ENCODE measurements at places on chromosomes 7 and 10.

GRCh38 chr7:116671681-116672595 is at the start of gene MET:
TSS of gene MET (plus strand) at chr7:116672196. CDS start at chr7:116699085, 26,889 bp downstream.
- no peak for DNase-seq

DNA sequence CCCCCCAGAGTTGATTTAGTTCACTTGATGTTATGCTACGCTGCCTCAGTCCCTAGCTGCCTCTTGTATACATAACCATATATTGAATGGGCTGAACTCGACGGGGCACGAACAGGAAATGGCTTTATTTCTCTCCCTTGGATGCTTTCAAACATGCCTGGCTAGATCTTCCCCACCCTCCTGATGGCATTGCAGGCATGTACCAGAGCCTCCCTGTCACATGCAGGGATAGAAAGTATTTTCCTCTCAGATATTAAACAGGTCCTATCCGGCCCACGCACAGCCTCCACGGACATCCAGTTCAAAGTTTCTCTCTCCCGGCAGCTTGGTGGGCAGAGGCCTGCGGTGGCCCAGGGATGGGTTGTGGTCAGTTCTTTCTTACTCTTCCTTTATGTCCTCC is 422.1 kb downstream of the RPS24 start:
- no peak for DNase-seq

DNA sequence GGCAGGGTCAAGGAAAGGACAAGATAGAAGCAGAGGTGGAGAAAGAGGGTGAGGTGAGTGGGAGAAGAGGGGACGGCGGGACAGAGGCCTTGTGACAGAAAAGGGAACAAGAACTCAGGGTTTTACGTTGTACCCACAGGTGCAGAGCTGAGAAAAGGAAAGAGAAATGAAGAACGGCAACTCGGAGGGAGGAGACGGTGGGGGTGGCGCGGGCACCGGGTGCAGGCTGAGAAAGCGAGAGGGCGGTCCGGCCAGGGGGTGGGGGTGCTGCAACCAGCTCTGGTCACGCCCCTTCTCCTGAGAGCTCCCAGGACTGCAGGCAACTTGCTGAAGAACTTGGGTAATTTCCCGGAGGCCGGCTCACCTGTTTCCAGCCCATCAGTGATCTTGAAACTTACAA is 65.3 kb downstream of the CARD11 start:
- DNase-seq = peak; percentile 68

- no peak for DNase-seq
Measured at GRCh38 chr7:54838175-54838910, 79.3 kb upstream of the SEC61G start.

DNA sequence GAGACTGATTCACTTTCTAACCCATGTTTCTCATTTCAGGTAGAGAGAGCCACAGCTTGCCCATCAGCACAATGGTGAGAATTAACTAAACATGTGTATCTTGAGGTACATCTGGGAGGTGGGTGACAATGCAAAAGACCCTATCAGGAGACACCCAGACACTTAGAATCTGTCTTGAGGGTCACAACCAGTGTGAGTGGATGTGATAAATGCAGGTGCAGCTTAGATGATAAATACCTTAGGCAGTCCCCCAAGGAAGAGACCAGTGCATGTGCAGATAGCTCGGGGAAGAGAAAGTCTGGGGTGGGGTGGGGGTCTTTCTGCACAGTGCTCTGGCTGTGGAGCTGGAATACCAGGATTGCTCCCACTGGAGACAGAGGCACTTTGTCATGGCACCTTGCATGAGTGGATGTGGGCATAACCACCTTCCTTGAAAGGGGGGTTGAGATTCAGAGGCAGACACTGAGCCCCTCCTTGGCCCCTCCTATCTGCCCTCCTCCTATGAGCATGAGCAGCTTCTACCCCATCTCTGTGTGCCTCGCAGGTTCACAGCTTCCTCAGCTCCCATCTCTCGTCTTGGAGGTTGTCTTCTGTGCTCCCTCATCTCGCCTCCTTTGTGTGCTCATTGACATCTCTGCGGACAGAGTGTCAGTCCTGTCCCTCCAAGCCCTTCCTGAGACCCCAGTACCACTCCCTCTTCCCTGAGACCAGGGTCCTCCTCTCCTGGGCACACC is 349.8 kb downstream of the TCERG1L start:
- DNase-seq = no peak

DNA sequence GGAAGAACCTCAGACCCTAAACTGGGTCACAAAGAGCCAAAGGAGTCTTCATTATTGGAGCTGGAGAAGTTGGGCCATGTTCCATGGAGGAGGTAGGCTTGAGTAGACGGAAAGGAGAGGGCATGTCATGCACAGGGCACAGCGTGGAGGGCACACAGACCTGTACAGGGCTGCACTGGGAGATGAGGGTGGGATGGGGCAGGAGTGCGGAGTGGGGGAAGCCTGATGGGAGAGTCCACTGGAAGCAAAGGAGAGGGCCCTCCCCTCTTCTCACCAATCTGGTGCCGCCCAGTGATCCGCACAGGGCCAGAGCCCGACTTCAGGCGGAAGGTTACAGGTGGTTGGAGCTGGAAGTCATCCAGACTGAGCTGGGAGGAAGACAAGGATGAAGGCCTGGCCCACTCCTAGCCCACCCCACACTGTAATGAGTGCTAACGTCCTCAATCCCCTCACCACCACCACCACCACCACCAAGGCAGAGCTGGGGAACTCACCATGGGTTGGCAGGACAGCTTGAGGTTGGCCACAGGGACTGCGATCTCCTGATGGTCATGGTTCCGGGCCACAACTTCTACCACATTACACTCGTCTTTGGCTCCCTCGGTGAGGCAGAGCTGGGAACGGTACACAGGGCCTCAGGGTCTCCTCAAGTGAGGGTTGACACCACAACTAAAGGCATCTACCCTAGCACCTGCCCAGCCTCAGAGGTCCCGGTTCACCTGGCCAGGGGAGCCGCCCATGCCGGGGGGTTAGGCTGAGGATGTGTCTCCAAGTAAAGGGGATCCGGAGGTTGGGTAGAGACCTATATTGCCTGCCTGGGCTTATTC is 1.0 kb downstream of the NPM3 start:
- no peak for DNase-seq

- no peak for DNase-seq
Measured at GRCh38 chr7:121449329-121449728, 53.2 kb upstream of the FAM3C start.

- no peak for DNase-seq
Measured at GRCh38 chr7:36545291-36545690, 155.6 kb downstream of the ANLN start.

DNA sequence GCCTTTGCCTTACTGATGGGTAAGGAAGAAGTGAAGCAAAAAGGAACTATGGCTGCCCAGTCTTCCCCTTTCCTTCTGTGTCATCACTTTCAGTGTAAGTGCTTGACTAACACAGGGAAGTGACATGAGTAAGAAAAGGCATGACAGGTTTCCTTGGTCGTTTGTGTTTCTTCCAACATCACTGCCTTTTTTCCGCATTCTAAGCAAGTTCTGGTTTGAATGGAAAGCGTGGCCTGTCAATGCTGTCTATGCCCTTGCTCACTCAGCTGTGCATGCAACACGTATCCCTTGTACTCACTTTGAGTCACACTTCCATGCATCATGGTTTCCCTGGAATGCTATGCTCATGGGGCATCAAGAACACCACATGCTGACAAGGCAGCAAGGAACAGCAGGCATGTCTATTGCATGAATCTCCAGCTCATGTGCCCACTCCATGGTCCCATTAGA is 111.8 kb downstream of the OAT start:
- DNase-seq = no peak

DNA sequence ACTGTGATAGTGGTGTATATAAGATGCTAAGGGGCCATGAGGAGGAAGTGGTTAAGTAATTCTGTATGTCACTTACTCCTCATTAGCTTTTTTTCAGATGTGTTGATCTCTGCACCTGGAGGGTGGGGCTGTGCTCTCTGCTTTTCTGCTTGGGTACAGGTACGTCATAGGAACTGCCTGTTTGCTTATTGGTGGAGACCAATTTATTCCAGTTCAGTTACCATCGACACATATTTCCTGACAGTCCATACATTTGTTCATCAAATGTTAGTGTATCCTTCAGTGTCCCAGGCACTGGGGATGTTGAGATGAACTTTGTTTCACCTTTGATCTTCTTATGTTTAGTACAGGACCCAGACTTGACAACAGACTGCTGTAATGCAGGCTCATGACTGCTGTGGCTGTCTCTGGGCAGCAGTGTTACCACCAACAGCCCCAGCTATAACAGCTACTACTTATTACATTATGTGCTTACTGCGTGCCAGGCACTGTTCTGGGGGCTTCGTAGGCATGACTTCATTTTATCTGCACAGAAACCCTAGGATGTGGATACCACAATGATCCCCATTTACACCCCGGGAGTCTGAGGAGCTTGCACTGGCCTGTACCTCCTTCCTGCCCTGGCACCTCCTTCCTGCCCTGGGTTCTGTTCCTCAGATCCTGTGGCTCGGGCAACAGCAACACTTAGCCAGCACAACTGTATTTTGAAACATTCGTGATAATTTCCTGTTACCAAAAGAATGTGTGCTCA is 87.4 kb downstream of the BUB3 start:
- peak; percentile 8 for DNase-seq

DNA sequence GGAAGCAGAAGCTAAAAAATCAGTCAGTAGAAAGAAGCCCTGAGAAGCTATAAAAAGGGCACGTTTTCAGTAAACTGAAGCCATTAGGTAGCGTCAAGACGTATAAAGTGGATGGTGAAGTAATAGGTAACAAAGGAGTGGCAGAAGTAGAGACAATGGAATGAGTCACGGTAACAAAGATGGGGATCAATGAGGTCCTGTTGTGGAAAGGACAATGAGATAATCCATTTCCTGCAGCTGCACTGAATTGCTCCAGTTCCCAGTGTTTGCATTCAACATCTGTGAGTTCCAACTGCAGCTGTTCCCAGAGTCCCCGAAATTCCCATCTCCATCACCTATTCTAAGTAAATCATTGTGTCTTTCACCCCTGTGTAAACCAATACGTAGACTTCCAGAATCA is 4.8 kb upstream of the HYCC1 start:
- no peak for DNase-seq

- no peak for DNase-seq
Measured at GRCh38 chr10:97307866-97308780, 10.9 kb upstream of the FRAT1 start.

- no peak for DNase-seq
Measured at GRCh38 chr7:94052398-94053180, 48.4 kb upstream of the BET1 start.

DNA sequence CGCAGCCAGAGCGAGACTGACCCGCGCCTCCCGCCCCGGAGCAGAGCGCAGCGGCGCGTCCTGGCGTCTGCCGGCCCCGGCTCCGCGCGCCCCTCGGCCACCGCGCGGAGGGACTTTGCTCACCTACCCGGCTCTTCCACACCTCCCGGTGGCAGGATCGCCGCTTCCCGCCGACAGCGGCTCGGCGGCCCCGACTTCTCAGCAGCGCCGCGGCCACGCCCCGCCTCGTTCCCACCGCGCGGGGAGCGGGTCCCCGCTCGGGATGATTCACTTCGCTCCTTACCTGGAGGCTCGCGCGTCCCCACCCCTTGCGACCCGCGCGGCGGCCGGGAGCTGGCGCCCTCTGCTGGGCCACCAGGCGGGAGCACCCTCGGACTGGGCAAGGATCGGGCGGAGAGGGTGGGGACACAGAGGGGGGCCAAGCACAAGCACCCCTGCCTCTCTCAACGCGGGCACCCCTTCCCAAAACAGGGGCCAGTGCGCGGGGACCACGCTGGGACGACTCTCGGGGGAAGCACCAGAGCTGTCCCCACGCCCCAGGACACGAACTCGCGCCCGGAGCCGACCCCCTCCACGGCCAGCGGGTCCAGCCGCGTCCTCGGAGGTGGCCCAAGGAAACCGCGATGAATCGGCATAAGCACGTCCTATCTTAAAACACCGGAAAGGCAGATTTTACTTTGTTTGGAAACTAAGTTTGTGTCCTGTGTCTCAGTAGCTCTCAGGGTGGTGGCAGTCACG is 101.0 kb upstream of the SVIL start:
- peak; percentile 70 for DNase-seq

GRCh38 chr7:157692460-157693011 is 355.7 kb downstream of the DNAJB6 start:
- DNase-seq = no peak

GRCh38 chr10:571688-572451 is 117.6 kb downstream of the DIP2C start:
- DNase-seq = no peak

GRCh38 chr10:78178940-78179339 is 145.3 kb downstream of the RPS24 start:
- DNase-seq = no peak

- no peak for DNase-seq
Measured at GRCh38 chr7:158001621-158002320, 585.9 kb downstream of the PTPRN2 start.

GRCh38 chr10:48749254-48749787 is 64.6 kb downstream of the WDFY4 start:
- no peak for DNase-seq

DNA sequence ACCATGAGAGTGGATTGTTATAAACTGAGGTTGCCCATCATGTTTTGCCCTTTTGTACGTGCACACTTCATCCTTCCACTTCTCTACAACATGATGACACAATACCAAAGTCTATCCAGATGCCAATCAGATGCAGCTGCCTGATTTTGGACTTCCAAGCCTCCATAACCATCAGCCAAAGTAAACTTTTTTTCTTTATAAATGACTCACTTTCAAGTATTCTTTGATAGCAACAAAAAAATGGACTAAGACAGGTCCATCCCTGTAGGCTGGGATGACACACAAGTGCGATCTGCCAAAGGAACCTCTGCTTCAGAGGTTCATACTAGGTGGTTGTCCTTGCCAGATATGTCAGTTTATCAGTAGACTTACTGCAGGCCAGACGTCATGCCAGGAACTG is 320.2 kb upstream of the FZD1 start:
- DNase-seq = no peak

DNA sequence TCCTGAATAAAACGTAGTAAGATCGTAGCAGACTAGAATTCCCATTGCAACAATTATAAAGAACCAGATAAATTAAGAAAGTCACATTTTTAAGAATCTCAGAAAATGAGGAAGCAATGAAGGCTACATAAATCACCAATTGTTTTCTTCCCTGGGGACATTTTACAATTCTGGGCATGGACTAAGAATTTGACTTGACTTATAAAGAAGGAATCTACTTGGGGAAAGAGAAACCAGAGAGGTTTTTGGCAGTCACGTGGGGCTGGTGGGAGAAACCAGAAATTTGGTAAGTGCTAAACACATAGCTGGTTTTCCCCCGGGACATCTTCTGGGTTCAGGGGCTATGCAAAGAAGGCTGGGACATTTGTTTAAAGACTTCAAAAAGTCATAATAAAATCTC is 109.8 kb upstream of the IL6 start:
- no peak for DNase-seq
